ENCODE measurements at places on chromosomes 5 and 9.

- DNase-seq: no peak
These were observed 11.5 kb upstream of the JMY start for GRCh38 chr5:79224286-79224984.

GRCh38 chr5:73564675-73565074, 764 bp downstream of the ANKRA2 start:
- no peak for DNase-seq

DNA sequence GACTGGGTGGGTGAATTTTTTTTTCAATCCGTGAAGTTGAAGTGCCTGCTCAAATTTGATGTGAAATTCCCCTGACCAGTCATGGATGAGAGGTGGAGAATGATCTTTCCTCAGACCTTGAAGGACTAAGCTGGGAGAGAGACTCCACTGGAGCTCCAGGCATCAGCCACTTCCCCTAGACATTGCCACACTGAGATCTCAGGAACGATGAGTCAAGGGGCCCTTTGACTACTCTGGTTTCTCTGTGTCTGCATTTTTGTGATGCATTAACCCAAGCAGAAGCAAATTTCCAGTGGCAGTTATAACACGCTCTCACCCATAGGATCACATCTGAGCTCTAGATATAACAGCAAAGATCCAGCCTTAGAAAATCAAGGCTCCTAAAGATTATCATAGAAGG, 171.2 kb upstream of the KIF2A start:
- no peak for DNase-seq

DNA sequence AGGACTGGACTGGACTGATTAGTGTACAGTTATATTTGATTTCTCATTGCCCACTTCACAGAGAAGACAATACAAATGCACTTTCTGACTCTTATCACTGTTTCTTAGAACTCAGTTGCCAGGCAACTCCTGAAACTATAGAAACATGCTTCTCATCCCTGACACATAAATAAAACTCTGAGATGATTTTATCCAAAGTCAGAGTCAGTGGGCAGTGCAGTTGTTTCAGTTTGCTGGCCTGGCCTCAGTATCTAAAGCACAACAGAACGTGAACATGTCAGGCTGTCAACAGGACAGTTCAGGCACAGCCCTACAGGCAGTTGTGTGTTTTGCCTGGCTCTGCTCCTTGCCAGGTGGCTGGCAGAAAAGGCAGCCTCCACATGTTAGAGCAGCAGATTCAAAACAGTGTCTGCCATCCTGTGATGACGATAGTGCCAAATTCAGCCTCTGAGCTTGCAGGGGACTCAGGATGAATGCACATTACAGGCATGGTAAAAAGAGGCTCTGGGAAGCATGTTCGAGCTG, 65.1 kb upstream of the CCDC152 start:
- no peak for DNase-seq

GRCh38 chr5:63563008-63563917, 399.0 kb downstream of the HTR1A start:
- DNase-seq: no peak

GRCh38 chr9:27489087-27489876, 34.8 kb upstream of the IFNK start:
- no peak for DNase-seq
